Activated CD8-positive, alpha-beta T cell treated with anti-CD3 and anti-CD28 coated beads for 36 hours (primary cell): ENCODE measurements at places on chromosomes 7 and 10.

GRCh38 chr7:151179946-151180345 is 7.1 kb downstream of the ASB10 start:
- DNase-seq, result no peak

DNA sequence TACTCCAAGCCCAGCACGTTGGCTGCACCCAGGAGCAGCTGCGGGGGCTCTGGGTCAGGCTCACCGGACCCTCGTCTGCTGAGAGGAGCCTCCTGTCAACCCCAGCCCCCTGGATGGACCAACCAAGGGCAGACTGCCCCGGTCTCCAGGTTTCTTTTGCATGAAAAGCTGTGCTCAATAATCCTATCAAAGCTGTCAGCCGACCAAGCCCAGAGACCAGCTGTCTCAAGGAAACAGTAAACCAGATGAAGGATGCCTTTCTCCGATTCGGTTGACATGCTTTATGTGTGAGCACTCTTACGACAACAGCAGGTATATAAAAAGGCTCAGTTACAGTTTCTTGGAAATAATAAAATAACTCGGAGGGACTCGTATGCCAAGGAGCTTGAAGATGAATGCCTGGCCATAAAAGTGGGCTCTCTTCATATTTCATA is 71.6 kb upstream of the BAIAP2L1 start:
- DNase-seq, result no peak

GRCh38 chr7:83547526-83547925 is 101.4 kb downstream of the SEMA3E start:
- DNase-seq, result no peak

GRCh38 chr7:54565432-54565831 is 23.3 kb downstream of the VSTM2A start:
- DNase-seq, result no peak

DNA sequence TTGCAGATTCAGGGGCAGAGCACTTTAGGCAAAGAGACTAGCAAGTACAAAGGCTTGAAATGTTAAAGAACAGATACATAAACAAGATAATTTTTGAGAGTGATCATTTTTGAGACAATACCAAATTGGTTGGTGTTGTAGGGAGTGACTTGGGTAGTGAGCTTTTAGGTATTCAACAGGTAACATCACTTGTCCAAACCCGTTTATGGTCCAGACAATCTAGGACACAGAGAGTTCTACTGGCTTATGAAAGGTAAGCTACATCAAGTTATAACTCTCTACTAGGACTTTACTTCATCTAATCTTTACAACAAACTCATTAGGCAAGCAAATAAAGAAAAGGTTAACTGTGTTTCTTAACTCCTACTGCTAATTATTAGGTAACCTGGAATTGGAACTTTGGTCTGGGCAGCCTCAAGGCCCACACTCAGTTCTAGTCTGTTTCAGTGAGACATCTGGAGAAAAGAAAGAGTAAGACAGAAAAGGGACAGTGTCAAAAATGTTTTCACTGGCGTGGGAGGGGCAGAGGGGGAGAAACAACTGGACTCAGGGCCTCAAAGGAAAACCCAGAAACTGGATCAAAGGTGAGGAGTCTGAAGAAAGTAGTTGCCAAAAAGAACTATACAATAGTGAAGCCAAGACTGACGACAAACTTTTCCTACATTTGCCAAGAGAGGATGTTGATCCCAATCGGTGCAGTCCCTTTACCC is 39.2 kb downstream of the GNAT3 start:
- no peak for DNase-seq
